Stimulated activated CD8-positive, alpha-beta memory T cell treated with anti-CD3 and anti-CD28 coated beads, Interleukin-15, amount 100 ng/mL, for 24 hours (primary cell): ENCODE measurements at places on chromosomes 1 and 21.

DNA sequence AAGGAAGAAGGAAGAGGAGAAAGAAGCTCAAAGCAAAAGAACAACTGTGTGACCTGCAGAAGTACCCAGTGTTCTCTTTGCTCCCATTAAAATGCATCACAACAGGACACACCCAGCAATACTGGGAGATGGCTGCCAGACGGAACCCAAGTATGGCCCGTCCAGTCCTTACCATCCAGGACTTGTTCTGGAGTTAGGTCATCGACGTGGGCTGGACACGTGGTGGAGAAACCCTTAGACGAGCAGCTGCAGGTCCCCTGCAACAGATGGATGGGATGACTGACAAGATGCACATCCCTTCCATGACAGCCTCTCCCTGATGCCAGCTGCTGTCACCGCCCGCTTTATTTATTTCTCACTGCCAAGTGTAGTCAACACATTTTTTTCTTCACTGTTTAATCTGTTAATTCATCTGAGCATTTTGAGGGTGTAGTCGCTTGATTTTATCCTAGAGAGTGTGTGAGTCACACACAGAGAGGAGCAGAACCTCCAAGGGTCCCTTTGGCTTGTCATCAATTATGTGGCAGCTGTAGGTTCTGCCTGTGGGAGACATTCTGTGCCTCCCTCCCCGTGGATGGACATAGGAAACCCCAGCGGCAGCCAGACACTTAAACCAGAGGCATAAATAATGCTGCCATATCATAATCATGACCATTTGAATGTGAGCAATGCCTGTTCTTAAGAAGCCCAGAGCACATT is 80.9 kb downstream of the ABCA4 start:
- DNase-seq, result no peak

GRCh38 chr1:205440476-205441317 is 15.1 kb downstream of the BLACAT1 start:
- no peak for DNase-seq

GRCh38 chr21:46323227-46323709 is 402 bp downstream of the C21orf58 start:
- DNase-seq, result no peak

DNA sequence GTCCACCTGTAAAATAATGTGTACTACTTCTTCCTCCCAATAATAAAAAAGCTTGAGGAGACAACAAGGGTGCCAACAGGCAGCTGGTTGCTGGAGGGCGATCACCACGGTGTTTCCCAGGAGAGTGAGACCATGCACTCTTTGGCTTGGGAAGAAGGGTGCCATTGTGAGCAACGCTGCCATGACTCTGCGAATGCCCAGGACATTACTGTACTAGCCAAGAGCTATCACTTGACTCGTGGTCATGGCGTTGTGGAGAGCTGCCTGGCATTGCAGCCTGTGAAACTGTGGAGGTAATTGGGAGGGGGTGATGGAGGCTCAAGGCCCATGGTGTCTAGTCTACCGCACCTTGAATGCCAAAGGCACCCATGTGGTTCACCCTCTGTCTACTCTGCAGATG is 14.6 kb upstream of the PRMT2 start:
- DNase-seq, result no peak

GRCh38 chr1:201946224-201946908 is at the start of gene LMOD1:
LMOD1 (minus strand) TSS chr1:201946548; CDS start chr1:201946340, 208 bp downstream.
- DNase-seq, result no peak

GRCh38 chr1:212728606-212729005 is 29.0 kb upstream of the BATF3 start:
- DNase-seq, result no peak

DNA sequence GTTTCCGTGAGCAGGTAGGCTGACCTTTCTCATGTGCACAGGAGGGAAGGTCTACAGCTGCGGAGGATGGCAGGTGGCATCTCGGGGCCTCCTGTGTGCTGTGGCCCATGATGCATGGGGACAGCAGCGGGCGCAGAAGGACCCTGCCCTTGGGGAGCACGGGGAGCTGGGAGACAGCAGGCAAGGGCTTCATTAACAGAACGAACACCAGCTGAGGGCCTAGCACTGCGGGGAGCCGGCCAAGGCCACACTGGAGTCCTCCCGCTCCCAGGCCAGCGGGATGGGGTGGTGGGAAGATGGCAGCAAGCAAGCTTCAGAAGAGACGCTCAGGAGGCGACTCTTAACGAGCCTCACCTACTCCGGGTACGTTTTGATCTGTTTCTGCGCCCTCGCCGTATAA is 66.6 kb downstream of the SCCPDH start:
- no peak for DNase-seq

DNA sequence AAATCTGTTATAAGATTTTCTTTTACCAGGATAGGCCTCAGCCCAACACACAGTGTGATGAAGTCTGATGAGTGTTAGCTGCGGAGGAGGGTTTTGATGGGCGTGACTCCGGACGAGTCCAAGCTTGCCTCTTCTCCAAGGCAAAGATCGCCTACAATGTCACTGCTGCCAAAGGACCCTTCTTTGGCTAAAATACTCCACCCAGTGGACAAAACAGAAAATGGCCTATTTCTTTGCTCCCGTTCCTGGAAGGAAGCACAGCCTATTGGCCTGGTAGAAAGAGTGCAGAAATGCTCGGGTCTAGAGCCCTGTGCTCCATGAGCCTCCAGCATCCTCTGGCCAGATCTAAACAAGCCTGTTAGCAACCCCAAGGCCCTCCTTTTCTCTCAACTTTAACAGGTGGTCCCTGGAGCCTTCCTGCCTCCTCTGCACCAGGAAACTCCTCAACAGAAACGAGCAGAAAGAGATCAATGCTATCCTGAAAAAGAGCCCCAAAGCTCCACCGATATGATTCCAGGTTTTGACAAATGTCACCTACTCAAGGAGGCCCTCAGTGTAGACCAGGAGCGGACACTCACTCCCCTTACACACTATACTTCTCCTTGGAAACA is 3.4 kb upstream of the CASQ2 start:
- no peak for DNase-seq

DNA sequence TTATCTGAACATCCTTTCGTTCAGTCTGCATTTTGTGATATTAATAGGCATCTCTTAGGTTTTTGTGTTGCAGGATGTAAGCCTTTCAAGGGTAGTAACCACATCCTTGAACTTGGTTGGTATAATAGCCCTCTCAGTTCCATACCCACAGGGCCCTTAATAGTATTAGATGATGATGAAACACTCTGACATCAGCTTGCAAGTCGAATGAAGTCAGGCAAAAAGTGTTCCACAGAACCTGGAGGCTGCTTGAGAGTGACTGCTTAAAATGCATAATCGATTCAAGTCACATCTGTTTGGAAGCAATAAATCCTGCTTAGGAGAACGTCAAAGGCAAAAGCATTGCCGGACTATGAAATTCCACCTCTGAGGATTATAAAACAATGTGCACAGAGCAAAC is 415.6 kb upstream of the KAZN start:
- DNase-seq, result no peak

DNA sequence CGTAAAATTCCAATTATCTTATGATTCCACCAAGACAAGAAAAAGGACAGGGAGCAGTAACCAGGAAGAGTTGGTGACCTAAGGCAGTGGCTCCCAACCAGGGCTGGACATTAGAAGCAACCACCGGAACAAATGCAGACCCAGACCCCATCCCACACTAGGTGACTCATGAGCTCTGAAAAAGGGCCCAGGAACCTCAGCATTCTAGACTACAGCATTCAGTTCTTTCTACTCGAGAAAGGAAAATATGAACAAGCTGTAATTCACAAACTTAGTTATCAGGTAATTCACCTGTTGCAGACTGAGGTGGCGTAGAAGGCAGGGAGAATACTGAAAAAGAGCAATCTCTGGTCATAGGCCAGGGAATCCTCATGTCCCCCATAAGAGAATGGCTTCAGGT is 138.4 kb upstream of the KRTAP19-8 start:
- DNase-seq, result no peak

DNA sequence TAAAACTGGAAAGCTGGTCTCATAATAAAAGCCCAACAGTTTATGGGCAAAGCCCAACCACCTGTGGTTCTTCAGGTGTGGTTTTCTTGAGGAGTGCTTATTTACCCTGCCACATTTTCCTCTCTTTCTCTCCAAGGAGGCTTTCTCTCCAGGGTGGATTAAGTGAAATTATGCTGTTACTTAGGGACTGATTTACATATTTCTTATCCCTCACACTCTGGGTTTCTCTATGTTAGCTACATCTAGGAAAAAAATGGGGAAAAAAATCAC is 4.8 kb downstream of the TBX19 start:
- no peak for DNase-seq

DNA sequence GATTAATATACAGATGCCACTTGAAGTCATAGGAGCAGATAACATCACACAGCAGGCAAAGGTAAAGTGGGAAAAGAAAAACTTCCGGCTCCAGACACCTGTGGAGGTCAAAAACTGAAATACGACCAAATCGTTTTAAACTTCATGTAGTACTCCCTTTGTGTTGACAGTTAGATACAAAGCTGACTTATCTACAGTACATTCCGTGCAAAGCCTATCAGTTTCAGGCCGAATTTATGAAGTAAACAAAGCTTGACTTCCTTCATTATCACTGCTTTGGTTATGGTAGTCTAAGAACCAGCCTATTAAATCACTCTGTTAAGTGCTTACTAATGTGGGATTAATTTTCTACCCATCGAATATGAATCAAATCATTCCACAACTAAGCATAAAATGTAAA is 156.3 kb downstream of the SMYD3 start:
- DNase-seq, result no peak

- DNase-seq, result no peak
Observed at GRCh38 chr1:21616372-21616771, 52.8 kb downstream of the RAP1GAP start.

DNA sequence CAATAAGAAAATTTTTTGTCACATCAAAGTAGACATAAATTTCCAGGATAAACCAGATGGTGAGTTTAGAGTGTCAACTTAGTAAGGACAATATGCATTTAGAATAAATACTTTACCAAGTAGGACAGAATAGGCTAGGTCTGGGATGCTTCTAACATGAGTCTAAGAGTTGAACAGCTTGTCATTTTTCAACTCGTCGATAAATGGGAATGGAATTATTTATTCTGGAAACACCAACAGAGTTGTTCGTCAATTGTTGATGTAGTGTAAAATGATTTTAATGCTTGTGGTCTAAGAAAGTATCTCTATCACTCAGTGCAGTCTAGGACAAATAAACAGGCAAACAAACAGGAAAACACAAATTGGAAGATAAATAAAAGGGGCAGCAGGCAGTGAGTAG is 358.4 kb upstream of the ST6GALNAC5 start:
- DNase-seq, result no peak

GRCh38 chr1:183777328-183777727 is 27.6 kb upstream of the RGL1 start:
- no peak for DNase-seq

DNA sequence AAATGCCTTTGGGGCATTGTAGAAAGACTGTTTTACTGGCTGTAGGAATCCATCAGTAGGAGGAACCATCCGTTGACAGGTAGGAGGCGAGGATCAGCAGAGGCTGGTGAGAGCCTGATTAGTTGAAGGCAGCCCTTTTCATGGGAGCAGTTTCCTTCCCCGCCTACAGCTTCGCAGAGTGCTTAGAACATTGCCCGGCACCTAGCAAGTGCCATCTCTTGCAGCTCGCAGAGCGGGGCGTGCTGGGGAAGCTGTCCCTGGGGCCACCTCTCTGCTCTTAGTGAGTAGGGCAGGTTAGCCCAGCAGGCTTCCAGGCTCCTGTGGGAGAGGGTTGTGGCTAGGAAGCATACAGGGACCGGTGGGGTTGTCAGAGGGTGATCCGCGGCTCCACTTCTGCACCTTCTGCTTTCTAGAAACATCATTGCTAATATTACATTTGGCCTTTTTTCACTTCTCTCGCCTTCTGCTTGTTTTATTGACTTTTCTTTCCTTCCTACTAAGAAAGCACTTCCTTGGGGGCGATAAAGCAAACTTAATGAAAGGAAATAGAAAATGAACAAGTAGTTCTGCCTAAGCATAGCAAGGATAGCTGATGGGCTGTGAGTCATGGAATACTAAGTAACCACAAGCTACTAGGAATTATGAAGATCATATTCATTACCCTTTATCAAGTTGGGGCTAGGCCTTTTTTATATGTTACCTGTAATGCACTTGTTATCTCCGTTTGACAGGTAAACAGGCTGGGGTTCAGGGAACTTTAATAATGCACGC is 176.7 kb downstream of the GALNT2 start:
- no peak for DNase-seq

GRCh38 chr1:13893409-13893821 is 193.4 kb downstream of the PRDM2 start:
- DNase-seq, result no peak

DNA sequence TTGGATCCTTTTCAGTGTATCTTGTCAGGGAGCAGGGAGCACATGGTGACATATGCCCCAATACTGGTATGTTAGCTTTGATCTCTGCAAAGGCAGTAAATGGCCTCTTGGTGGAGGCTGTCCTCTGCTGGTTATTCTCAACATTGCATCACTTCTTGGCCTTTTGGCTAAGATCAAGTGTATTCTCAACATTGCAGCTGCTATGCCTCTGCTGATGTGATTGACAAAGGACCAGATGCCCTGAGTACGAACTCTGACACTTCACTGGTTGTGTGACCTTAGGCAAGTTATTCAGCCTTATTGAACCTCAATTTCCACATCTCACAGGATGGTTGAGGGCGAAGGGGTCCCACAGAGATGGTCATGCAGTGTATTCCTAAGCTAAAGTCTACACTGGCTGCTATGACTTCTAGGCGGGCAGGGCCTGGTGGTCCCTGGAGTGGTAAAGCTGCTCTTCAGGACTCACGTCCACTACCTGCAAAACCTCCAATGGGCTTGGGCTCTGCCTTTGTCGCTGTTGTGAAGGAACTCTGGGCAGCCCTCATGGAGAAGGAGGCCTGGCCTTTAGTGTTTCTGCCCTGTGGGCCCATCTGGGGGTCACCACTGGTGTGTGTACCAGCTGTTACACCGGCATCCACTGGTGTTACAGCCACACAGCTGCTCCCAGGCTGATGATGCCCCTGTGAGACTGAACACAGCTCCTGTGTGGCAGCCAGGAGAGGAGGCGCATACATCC is 64.8 kb downstream of the DNTTIP2 start:
- DNase-seq, result no peak

GRCh38 chr1:204348722-204349121 is 11.0 kb downstream of the PLEKHA6 start:
- no peak for DNase-seq

GRCh38 chr1:26832249-26832960 is 5.9 kb downstream of the ZDHHC18 start:
- DNase-seq, result no peak

DNA sequence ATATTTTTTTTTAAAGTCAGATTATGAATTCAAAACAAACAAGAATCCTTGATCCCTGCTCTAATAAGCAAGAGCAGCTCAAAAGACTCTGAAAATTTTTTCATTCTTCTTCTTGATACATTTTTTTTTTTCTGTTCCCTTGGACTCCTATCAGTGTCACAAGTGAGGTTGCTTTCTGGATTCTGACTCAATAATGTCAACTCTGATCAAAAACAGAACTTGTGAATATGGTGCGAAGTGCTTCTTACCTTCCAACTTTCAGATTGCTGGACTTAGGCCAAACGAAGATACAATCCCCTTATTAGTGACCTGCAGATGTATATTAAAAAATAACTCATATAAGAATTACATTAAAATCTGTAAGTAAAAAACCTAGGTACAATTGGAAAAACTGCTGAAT is 136.1 kb downstream of the GPATCH2 start:
- DNase-seq, result no peak
